ENCODE measurements at places on chromosomes 3 and 15.
A peak's percentile ranks its signal among the peaks of the same experiment; 100 is the strongest.

DNA sequence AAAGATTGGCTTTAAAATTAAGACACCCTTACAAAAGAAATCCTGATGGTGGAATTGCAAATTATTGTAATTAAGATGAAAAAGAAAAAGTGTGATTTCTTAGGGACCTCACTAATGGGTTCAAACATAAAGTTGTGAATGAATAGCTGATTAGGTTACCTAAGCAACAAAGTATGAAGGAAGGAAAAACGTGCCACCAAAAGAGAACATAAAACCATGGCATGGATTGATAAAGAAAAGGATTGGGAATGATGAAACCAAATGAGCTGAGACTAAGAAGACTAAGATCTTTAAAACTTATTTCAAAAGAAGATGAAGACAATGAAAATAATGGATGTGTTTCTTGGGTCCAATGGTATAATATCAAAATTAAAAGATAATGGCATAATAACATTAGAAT lies 32.2 kb upstream of the GUCA1C start:
- no peak for DNase-seq

DNA sequence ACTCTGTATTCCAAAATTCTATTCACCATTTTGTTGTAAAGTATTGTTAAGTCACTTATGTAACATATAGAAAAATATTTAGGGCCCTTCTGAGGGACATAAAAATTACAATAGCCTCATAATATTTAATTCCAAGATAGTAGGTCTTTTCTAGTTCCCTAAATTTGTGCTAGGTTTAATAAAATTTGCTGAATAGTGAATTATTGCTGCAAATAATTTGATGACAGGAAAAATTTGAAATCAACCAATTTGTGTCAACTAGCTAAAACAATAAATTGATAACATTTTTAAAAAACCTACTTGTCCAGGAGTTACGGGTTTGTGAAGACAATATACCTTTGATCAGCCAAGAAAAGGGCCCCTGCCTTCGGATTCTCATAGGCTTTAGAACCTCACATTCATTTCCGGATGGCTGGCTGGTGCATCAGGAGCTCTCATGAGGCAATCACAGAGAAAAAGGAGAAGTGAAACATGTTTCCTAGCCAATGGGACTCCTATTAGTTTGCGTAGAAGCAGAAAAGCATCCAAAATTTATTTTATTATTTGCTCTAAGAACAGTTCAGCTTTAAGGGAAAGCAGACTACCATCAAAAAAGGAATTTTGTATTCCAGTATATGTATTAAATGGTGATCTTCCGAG lies 177.2 kb downstream of the LRRC3B start:
- DNase-seq: no peak

DNA sequence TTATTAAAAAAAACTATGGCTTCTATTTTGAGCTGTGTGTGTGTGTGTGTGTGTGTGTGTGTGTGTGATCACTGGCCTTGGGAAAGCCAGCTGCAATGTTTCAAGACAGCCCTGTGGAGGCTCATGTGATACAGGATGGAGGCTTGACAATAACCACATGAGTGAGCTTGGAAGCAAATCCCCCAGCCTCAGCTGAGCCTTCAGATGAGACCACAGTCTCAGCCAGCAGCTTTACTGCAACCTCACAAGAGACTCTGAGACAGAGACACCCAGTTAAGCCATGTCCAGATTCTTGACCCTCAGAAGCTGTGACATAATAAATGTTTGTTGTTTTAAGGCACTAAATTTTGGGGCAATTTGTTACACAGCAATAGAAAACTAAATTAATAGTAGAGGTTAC lies 52.5 kb downstream of the GRK7 start:
- no peak for DNase-seq

GRCh38 chr3:124275412-124275811 lies 283.5 kb upstream of the ROPN1 start:
- no peak for DNase-seq

DNA sequence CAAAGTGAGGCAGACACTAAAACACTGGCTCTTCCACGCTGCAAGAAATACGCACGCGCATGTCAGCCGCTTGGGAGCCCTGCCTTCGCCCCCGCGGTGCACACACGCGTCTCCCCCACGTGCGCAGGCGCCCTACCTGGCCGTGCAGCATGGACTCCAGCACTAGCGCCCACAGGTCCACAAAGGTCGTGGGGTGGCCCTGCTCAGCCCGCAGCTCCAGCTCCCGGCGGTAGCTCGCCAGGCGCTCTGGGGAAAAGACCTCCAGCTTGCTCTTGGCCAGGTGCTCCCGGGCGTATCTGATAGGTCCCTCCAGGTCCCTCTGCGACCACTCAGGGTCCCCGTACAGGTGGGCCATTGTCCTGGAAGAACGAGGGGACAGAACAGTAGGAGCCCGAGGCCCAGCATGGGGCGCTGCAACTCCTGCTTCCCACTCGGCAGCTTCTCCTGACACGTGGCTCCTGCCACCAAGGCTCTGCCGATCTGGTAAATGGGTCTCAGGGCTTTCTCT lies 14.9 kb downstream of the PLA2G4D start:
- no peak for DNase-seq

DNA sequence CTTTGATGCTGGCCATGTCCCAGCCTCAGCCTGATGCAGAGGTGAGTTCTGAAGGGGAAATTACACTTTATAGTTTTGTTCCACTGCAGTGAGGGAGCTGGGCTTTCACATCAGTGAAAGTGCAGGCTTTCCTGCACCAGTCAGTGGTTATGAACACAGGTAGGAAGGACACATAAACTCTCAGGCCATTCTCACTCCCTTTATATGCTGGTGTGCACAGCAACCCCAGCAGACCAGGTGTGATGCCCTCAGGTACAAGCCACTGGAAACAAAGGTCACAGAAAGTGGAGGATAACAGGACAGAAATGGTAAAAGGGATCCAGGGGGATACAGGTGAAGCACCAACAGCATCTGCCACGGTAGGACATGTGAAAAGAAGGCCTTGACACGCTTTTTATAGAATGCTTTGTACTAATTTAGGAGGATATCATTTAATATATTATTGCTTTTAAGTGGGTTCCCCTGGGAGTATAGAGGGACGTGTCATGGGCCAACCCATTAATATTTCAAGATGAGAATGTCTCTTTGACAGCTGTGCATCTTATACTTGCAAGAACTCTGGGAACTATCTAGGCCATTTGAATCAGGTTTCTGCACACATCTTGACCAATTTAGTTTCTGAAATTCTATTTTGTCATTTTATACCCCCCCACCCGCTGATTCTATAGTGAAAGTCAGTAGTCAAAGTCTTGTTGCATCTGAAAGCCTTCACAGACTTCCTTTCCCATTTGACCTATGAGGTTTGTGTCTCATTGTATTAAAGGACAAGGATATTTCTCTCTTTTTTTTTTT lies 25.0 kb upstream of the BLM start:
- DNase-seq: no peak

GRCh38 chr15:28977377-28978010 lies 91.7 kb downstream of the APBA2 start:
- DNase-seq: no peak

DNA sequence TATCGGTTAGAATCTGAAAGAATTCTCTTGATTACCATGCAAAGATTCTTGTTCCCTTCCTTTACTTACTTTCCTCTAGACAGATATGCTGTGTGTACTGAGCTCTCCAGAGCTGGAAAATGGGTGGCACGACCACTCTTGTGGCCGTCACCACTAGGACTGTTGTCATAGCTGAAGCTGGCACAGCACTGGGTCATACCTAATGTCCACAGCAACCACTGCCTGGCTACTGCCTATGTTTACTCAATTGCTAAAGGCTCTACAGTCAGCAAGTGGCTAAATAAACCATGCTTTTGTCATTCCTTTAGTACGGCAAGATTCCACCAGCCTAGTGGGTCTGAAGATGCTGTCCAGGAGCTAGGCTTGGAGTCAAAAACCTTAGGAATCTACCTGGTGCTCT lies 1643.0 kb downstream of the OTOL1 start:
- no peak for DNase-seq

- no peak for DNase-seq
Observed at GRCh38 chr15:99895956-99896311, 162.7 kb upstream of the LYSMD4 start.

- peak; percentile 20 for DNase-seq
Observed at GRCh38 chr3:141738891-141739363, 829 bp downstream of the RNF7 start.

DNA sequence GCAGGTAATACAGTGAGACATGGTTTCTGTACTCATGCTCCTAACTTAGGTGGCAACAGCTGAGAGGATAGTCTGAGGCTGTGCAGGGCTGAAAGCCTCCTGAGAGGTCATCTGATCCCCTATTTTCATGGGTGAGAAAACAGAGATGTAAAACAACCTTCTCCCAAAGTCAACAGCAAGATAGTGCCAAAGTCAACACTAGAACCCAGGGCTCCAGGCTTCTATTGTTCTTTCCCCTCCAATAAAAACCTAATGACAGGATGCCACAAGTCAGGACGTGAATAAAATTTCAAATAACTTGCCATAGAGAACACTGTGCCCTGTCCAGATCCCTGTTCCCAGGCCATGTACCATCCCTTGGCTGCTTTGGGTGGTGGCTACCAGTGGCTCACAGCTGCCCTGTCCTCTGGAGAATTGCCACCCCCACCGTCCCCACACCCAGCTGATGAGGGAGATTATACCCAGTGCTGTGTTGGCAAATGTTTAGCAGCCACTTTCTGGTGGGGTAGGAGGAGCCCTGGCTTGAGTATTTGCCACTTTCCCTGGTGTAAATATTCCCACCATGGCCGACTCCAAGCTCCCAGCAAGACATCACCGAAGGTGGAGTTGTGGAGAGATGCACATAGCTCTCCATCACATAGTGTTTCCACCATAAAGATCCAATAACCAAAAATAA lies 54.8 kb downstream of the SRGAP3 start:
- no peak for DNase-seq

- DNase-seq: no peak
Observed at GRCh38 chr3:151777880-151778279, 36.0 kb upstream of the AADAC start.

- DNase-seq: no peak
Observed at GRCh38 chr3:168220556-168220955, 124.8 kb upstream of the GOLIM4 start.

GRCh38 chr3:134991003-134991402 lies 195.9 kb downstream of the EPHB1 start:
- no peak for DNase-seq

DNA sequence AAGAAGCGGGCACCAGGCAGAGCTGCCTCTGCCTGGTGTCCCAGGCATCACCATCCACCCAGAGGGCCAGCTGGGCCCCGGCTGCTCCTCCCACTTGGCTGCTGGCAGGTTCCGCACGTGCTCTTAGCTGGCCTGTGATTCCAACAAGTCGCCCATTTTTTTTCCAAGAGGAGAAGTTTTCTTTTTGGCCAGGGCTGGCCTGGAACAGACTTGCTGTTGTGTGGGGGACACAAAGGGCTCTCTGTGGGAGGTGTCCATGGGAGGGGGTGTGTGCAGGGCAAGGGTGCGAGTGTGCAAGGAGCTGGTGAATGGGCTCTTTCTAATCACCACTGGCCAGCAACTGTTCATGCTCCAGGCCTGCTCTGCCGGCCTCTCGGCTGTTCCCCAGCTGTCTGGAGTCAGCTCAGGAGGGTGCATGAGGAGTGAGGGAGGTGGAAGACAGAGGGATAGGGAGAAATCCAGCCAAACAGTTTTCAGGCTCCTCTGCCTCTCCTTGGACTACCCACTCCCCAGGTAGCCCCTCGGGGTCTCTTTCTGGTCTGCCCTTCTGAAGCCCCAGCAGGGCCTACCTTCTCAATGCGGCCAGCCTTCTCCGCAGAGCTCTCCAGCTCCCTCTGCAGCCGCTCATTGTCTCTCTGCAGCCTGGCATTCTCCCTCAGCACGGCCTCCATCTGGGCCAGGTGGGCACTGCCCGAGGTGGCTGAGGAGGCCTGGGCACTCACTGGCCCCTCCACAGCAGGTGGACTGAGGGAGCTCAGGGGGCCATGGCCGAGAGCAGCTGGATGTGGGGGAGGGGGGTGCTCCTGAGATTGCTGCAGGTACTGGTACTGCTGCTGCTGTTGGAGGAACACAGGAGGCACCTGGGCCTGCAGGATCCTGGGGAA lies 7.1 kb downstream of the AMOTL2 start:
- DNase-seq: no peak

DNA sequence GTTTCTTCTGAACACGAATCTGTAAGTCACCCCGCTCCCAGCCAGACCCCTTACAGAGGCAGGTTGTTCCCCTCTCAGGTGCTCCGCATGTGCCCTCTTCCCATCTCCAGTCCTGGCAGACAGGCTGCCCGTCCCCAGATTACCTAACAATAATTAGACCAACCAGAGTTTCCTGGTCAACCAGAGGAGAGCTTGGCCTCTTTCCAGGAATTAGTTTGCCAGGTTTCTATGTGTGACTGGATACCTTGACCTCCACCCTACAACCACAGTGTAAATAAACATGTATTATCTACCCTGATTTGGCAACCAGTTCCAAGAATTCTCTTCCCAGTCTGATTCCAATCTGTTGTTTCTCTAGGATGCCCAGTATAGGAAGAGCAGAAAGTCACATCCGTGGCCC lies 178.0 kb upstream of the UMPS start:
- no peak for DNase-seq

GRCh38 chr3:41031401-41031800 lies 167.9 kb upstream of the CTNNB1 start:
- DNase-seq: no peak

GRCh38 chr15:80118956-80119355 lies 33.8 kb upstream of the FAH start:
- no peak for DNase-seq

DNA sequence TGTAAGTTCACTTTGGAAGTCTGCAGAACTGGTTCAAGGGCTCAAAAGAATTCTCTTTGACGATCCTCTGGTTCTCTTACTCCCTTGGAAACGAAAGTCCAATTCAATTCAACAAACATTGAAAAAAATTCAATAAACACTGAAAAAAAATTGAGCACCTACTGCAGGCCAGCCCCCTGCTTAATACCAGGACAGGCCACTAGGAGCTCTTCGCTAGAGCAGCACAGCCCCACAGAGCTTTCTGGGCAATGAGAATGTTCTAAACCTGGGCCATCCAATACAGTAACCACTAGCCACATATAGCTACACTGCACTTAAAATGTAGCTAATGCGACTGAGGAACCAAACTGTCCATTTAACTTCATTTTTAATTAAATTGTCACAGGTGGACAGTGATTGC lies 50.4 kb upstream of the DCLK3 start:
- DNase-seq: no peak

GRCh38 chr3:133747907-133748639 lies 1.9 kb downstream of the TF start:
- no peak for DNase-seq

DNA sequence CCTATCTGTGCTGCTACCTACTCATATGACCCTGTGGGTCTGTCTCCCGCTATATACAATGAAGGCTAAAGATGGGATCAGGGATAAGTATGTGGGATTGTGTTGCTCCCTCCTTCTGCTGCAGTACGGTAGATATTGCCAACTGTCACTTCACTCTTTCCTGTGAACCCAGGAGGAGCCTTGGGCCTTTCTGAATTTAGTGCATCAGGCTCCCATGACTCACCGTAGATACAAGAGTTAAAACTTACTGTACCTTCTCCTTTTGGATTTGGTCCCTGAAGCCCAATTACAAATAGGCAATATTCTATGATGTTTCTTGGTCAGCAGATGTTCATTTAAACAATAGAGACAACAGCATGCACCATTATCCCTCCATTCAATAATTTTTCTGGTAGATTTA lies 27.4 kb downstream of the MITF start:
- no peak for DNase-seq
